Stimulated activated CD4-positive, alpha-beta T cell treated with anti-CD3 and anti-CD28 coated beads, Interleukin-1b, Interleukin-23, amount 100 ng/mL, for 1 hour (primary cell): ENCODE measurements at places on chromosomes 11 and 22.

DNA sequence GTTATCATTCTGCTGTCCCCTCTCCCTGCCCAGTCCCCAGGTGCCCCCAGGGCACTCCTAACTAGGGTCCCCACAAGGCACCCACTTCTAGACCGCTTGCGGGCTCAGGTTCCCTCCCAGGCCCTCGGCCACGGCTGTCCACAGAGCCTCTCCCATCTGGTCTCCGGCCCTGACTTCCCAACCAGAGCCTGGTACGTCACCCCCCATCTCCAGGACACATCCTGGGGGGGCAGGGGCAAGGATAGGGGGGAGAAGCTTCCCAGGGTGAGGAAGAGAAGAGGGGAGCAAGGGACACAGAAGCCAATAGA, 457 bp downstream of the SSTR3 start:
- DNase-seq, result no peak

GRCh38 chr11:126702987-126703386, 297.6 kb downstream of the KIRREL3 start:
- no peak for DNase-seq

- no peak for DNase-seq
These were observed 89.7 kb upstream of the MTMR2 start for GRCh38 chr11:96013461-96014213.

DNA sequence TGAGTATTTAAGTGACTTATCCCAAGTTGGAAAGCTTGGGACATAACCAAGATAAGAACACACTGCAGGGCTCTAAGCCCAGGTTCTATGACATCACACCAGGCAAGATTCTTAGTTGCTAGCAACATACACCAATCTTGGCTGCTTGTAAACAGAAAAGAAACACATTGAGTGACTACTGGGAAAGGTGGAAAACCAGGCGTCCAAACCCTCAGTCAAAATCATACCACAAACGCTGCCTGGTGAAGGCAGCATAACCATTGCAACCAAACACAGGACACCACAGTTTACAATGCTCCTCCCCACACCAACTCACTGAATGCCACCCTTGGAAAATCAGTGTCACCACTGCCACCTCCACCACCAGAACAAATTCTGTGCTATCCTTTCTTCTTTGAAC, 379.9 kb downstream of the TTC28 start:
- no peak for DNase-seq

- no peak for DNase-seq
These were observed 646.0 kb downstream of the TBC1D22A start for GRCh38 chr22:47408409-47408808.

DNA sequence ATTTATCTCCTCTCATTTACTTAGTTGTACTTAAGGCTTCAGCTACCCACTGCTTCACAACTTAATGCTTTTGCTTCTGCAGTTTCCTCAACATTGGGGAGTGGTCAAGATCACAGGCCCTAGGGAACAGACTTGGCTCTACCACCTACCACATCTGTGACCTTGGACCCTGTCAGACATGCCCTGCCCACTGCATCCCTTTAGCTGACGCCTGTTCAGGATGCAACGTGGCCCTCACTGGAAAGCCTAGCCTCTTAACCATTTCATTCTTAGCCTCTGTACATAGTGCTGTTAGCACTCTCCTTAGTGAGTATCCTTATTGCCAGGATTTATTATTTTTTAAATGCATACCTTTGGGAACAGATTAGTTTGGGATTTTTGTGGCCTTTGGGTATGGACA, 34.4 kb downstream of the TNRC6B start:
- DNase-seq, result no peak
